ENCODE measurements at places on chromosomes 3 and 15.

- peak; percentile 76 for DNase-seq
Observed at GRCh38 chr15:80599359-80599758, 95.8 kb upstream of the ABHD17C start.

- no peak for DNase-seq
Observed at GRCh38 chr3:14444380-14444779, 42.0 kb downstream of the SLC6A6 start.

GRCh38 chr15:75483961-75484360 is 32.5 kb upstream of the SIN3A start:
- DNase-seq: no peak

GRCh38 chr3:123716411-123716810 is 131.6 kb upstream of the HACD2 start:
- peak; percentile 65 for DNase-seq

- DNase-seq: peak; percentile 11
Observed at GRCh38 chr3:186425788-186426730, 64.0 kb upstream of the DGKG start.

DNA sequence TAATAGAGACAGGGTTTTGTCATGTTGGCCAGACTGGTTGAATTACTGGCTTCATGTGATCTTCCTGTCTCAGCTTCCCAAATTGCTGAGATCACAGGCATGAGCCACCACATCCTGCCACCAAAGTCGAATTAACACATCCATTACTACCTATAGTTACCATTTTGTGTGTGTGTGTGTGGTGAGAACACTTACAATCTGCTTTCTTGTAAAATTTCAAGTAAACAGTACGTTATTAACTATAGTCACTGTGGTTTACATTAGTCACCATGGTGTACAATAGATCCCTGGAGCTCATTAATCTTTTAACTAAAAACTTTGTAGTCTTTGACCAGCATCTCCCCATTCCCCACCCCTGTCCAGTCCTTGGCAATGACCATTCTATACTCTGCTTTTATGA is 270.0 kb downstream of the NAALADL2 start:
- peak; percentile 11 for DNase-seq

DNA sequence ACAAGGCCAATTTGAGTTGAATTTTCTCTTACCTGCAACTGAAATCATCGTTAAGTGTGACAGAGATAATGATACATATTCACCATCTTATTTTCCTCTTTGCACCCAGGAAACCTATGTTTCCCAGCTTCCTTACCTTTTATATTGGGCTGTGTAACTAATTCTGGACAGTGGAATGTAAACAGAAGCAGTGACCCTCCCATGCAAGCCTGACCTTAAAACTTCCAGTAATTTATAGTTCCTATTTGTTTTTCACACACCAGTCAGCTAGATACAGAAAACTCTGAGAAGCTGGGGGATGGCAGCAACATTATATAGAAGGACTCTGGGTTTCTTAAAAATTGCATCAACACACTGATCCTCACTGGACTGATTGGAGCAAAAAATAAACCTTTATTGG is 4.5 kb upstream of the ZNF280D start:
- DNase-seq: no peak

- no peak for DNase-seq
Observed at GRCh38 chr3:80556763-80557162, 789.0 kb upstream of the ROBO1 start.

GRCh38 chr3:33482111-33482521 is 41.9 kb upstream of the UBP1 start:
- no peak for DNase-seq

DNA sequence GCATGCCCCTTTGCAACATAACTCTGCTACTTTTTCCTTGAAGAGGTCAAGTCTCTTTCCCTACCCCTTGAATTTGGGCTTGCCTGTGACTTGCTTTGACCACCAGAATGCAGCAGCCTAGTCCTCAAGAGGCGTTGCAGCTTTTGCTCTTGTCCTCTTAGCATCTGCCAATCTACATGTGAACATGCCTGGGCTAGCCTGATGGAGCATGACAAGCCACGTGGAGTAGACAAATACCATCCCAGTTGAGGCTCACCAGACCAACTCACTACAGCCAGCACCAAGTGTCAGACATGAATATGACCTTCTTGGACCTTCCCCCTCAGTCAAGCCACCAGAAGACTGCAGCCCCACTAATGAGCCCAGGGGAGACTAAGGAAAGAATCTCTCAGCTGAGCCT is 32.9 kb downstream of the AMOTL2 start:
- DNase-seq: no peak

GRCh38 chr15:90309020-90309419 is 43.1 kb upstream of the ZNF774 start:
- no peak for DNase-seq

GRCh38 chr15:39114690-39115378 is 466.0 kb upstream of the THBS1 start:
- DNase-seq: no peak

- no peak for DNase-seq
Observed at GRCh38 chr15:92877416-92877815, 22.7 kb upstream of the CHD2 start.

- peak; percentile 80 for DNase-seq
Observed at GRCh38 chr3:21913791-21914190, 162.8 kb upstream of the ZNF385D start.

- no peak for DNase-seq
Observed at GRCh38 chr3:136189043-136189442, 7.1 kb downstream of the MSL2 start.

All from fibroblast of skin of back (primary cell).